Lower leg skin (tissue), 4 donors: ENCODE measurements at places on chromosomes 11 and 22. TPM values are rescaled to one million over a fixed set of nuclear protein-coding genes. Genes with fewer than 3 reads are reported as not detected.

Gene SYT12
- total RNA-seq = 1.7 TPM

Gene GAL3ST1
- total RNA-seq = 1.8 TPM

Gene SSTR3
- not detected for total RNA-seq

Gene CFAP300
- 1.4 TPM for total RNA-seq

Gene SLC5A4
- total RNA-seq = not detected

Gene CABP4
- 0.25 TPM for total RNA-seq

Gene PNPLA3
- 22.9 TPM for total RNA-seq

Gene SEC14L2
- 3.6 TPM for total RNA-seq

Gene VPS26B
- total RNA-seq = 69.5 TPM

DNA sequence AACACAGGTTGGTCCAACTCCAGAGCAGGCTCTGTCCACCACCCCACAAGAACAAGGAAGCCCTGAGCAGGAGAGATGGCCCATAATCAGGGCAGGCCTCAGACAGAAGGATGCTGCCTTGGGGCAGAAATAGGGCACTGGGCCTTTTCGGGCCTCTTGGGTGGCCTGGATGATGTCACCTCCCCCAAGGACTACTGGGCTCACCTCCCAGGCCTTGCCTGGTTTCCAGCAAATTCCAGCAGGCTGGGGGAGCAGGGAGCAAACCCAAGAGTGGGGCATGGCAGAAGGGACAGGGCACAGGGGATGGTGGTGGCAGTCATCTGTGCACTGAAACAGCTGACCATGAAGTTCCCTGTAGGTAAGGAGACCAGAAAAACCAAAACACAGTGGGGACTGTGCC, 5.3 kb upstream of the NAA40 start:
- DNase-seq = no peak

DNA sequence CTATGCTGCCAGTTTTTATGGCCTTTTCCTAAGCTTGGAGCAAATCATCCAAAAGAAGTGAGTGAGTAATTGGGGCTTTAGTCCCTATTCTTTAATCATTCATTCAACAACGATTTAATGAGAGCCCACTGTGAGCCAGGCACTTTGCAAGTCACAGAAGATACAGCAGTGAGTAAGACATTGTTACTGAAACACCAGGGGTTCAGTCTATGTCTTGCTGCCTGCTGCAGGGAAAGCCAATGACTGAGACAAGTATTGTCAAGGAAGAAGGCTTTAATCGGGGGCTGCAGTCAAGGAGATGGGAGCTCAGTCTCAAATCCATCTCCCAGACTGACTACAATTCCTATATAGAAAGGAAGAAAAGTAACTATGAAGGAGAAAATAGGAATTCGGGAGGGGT, 228.3 kb downstream of the FAM181B start:
- no peak for DNase-seq

DNA sequence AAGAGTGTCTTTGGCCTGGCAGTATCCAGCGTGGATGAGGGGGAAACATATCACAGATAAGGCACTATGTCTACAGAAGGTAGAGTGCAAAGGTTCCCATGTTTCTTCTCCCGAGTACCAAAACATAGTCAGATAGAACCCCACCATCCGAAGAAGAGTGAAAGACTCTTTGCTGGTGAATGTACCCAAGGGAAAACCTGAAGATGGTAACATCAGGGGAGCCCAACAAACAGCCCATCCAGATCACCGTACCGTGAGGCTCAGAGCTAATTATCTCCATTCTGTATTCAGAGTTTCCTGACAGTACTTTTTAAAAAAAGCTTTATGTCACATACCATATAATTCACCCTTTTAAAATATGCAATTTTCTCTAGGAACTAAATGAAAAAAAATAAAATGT, 44.4 kb downstream of the RAB30 start:
- DNase-seq = no peak

GRCh38 chr22:32590556-32590955, 115.9 kb downstream of the FBXO7 start:
- DNase-seq = no peak

DNA sequence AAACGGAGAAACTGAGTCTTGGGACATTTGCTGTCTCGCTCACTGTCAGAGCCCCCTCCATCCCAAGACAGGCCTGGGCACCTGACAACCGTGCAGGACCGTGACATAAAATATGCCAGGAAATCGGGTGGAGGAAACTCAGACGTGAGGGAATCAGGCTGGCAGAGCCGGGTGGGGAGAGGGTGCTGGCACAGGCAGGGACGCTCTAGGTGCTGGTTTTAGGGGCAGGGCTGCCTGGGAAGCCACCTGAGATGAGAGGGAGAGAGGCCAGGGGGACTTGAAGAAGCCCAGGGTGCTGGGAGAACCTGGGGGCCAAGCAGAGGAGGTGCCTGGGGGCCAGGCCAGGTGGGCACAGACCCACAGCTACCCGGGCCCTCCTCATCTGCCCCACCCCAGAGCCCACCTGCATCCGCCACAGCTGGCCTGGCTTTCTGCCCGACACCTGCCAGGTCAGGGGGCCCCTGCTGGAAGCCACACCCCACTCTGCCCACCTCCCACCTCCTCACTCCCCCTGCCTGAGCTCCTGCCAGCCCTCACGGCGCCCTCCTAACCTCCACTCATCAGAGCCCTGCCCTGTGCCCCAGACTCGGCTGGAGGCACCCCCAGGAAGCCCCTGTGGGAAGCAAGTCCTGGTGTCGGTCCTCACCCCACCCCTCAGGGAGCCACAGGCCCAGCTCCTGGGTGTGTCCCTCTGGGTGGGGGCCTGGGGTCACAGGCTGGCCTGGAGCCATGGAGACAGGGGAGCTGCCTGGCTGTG, 27.3 kb upstream of the MUC5AC start:
- DNase-seq = no peak

GRCh38 chr11:127926721-127927120, 660.6 kb downstream of the ETS1 start:
- no peak for DNase-seq

DNA sequence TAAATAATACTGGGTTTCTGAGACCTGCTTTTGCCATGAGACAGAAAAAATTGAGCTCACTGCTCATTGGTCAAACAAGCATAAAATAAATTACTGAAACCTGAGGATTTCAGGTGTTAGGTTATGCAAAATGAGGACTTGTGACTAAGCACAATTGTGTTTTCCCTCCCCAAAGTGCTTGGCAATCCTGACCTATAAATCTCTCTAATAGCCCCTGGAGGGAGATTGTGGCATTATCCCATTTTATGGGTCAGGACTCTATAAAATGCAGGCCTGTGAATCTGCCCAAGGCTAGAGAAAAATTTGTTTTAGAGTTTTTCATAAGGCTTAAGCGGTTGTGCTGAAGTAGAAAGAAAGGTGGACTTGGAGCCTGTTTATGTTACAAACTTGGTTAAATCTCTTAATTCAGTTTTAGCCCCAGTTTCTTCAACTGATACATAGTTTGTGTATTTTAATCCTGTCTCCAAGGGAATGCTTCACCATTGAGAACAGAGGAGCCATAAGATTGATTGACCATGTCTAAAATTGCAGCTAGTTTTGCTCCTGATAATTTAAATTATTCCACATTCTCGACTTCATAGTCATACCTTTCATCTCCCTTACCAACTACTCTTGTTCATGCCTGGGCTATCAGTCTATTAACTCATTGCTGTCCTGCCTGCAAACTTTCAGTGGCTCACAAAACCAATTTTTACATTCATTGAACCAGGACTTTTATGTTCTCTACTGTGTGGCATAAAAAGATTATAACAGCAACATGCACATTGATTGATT, 63.6 kb upstream of the LRRC4C start:
- DNase-seq = no peak

DNA sequence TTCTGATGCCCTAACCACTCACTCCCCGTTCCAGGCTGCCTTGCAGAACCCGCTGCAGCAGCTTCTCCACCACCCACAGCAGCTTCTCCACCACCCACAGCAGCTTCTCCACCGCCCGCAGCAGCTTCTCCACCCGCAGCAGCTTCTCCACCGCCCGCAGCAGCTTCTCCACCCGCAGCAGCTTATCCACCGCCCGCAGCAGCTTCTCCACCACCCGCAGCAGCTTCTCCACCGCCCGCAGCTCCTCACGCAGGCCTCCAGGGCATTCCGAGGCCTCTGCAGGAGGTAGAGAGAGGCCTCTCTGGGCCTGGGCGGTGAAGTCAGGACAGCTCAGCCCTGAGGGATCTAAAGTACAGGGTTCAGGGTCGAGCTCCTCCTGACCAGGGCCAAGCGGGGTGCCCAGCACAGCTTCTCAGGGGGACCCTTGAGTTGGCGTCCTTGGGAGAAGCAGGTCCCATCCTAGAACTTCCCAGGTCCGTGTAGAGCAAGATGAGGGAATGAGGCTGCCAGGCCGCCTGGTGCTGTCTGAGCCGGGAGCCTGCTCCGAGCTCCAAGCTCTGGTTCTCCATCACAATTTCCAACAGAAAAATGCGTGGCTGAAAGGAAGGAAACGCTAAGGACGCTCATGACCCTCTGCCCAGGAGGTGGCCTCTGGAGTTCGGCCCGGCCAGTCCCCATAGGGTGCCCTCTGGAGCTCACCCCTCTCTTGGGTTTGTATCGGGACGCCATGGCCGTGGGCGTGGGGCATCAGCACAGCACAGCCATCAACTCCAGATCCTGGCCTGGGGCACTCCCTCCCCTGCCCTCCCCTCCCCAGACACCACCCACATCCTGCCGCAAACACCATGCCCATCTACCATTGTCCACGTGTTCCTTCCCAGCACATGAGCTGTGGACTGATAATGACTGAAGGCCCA, 528.6 kb downstream of the BRD1 start:
- DNase-seq = no peak

GRCh38 chr22:46425016-46425415, 89.5 kb downstream of the TRMU start:
- DNase-seq = no peak

- no peak for DNase-seq
These were observed 4.9 kb downstream of the PC start for GRCh38 chr11:66953081-66953833.

GRCh38 chr11:76663912-76664440, 6.6 kb downstream of the LRRC32 start:
- DNase-seq = no peak

DNA sequence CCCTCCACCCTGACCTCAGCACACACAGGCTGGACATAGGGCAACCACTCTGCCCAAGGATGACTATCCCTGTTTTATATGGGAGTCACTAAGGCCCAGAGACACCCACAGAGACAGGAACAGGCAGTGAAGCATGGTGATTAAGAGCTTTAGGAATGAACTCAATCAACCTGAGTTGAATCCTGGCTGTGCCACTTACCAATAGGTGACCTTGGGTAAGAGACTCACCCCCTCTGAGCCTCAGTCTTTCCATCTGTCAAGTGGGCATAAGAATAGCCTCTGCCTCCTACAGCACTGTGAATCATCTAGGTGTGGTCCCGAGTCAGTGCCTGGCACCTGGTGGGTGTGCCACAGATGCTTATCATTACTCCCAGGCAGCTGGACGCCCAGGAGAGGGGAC, 6.8 kb downstream of the CRYBB1 start:
- DNase-seq = no peak

DNA sequence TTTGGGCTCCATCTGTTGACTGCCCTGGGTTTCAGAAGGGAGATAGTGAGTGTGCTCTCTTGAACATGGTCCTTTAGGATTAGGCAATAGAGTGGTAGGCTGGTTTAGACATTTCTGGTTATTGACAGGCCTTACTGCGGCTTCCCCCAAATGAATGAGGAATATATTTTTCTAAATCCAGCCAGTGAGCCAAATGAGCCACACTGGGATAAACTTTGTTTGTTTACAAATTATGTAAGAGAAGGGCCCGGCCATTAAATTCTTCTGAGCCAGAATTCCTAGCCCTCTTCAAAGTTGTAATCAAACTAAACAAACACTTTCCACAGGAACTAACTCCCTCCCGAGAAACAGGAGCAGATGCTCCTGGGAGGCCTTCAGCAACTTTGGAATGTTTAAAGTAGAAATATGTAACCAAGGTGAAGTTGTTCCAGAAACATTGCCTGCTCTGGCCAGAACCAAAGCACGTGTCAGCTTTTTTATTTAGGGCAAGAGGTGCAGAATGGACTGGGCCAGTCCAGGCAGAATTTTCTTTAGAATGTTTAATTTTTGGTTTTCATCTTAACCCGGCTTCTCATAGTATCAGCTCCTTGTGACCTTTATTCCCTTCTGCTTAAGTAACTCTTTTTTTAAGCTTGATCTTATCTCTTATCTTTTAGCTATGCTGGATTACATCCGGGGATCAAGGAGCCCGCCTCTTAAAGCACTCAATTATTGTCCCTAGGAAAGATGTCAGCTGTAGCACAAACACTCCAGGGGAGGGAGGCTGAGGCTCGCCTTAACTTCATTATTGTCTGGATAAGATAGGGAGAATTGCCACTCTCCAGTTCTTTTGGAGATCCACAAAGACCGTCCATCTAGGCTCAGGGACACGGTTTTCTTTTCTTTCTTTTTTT, 28.7 kb downstream of the ZNRF3 start:
- peak; percentile 37 for DNase-seq

DNA sequence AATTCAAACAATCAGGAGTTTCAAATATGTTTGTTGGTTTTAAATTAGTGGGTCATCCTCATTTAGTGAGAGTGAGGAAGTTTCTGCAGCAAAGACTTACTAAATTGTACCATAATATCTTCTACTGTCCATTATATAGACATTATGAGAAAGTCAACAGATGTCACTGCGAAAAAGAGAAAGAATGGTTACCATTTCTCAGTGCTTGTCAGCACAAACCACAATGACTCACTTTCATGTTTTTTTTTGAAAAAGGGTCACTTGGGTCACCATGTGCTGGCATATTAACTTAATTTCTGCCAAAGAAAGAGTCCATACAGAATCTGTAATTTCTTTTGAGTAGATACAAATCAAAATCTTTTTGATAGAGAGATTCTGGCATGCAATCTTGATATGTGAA, 924.6 kb upstream of the FAT3 start:
- DNase-seq = no peak

DNA sequence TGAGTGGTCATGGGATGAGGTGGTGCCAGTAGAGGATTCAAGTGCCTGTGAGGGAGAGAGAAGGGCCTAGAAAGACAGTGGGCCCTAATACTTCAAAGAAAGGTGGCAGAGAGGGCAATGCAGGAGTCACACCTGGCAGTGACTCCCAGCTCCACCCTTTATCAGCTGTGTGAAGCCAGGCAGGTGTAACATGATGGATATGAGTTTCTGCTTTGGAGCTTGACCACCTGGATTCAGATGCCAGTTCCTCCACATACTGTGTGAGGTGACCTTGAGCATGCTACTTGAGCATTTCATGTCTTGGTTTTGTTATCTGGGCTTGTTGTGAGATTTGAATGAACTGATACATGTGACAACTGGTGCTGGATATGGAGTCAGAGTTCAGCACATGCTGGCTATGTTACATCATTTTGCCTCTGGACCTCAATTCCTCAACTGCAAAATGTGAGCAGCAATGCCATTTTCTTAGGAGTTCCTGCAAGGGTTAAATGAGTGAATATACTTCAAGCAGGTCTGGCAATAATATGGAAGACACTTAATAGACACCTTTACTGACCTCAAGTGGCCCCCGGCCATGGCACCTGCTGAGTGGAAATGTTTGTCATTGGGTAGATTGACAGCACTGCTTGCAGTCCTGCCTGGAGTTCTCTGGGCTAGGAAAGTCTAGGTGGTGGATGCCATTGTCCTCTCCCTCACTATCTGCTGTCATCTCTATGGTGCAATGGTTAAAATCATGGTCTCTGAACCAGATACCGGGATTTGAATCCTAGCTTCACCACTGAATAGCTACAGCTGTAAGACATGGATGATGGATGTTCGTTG, 83.3 kb downstream of the MICAL2 start:
- DNase-seq = peak; percentile 54

GRCh38 chr11:120340529-120340928, 4.3 kb downstream of the ARHGEF12 start:
- no peak for DNase-seq

GRCh38 chr11:114095899-114096298, 36.4 kb downstream of the ZBTB16 start:
- no peak for DNase-seq
